ENCODE measurements at places on chromosomes 4 and X.
A peak's percentile ranks its signal among the peaks of the same experiment; 100 is the strongest.

DNA sequence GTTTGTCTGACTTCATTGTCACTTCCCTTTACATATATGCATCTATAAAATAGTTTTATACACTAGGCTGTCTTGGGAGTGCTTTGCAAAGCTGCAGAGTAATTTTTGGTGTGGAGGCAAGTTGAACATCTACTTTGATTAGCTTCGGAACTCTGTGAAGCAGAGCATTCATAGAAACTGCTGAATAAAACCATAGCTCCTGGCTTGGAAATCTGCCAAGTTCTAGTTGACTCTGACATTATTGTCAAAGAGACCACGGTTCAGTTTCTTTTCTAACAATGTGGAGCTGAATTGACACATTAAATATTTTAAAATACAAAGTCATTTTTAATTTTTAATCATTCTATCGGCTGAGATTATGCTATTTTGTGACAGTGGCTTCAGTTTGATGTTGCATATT is 335.0 kb downstream of the BMPR1B start:
- peak; percentile 87 for DNase-seq

DNA sequence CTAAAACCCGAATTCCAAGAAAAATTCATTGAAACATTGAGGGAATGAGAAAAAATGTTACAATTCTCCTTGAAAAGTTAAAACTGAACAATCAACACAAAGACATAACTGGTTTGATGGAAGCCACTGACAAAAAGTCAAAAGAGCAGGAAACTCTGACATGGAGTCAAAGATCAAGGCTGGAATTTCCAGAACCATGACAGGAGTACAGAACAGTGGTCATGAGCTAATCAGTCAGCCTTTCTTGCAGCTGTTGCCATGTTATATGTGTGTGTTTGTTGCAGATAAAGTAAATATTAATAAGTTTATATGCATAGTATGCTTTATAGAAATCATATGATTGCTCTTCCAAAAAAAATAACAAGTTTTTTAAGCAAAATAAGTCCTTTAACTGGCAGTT is 184.7 kb upstream of the HCCS start:
- no peak for DNase-seq

DNA sequence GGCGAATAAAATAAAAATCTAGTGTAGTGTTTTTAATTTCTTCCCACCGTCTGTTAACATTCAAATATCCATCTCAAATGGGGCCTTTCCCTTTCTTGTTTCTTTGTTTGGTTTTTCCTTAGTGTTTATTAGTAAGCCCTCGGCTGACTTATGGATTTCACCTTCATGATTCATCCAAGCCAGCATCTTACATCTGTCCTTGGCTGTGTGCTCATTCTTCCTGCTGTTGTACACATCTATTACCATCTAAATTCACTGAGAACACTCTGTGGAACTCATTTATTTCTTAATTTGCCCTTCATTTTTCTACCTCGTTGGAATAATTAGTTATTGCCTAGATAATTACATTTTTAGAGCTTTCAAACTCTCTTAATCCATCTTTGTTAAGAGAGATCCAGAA is 84.9 kb downstream of the SPCS3 start:
- no peak for DNase-seq

GRCh38 chr4:77202491-77202890 is 45.5 kb downstream of the CCNG2 start:
- DNase-seq, result no peak

DNA sequence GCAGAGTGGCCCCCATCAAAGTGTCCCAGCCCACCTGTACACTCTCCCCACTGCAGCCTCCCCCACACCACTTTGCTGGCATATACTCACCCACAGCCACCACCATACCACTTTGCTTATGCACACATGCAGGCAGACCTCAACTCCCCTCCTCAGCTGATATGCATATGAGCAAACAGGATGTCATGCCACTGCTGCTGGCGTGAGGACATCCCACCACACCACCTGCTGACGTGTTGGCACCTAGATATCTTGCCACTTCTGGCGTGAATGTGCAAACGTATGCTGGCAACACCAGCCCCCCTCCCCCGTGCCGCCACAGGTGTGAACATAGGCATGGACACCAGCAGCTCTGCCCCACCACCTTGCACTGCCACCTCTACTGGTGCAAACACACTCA is 22.4 kb upstream of the MAGEA8 start:
- DNase-seq, result no peak

GRCh38 chrX:11187001-11187400 is 75.9 kb downstream of the HCCS start:
- no peak for DNase-seq

DNA sequence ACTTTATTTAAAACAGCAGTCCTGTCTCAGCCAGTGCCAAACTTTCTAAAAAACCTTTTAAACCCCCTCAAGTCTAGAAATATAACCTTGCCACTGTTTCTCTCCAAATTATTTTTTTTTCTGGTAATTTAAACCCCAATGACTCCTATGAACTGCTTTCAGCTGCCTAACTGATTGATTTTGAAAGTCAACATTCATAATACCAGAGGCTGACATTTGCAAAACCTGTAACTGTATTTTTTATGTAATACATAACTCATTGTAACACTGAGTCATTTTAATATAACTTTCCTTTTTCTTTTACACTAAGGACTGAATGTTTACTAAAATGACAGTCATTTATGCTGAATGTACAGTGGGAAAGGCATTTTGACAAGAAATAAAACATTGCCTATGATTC is 19.1 kb upstream of the EGFL6 start:
- no peak for DNase-seq

DNA sequence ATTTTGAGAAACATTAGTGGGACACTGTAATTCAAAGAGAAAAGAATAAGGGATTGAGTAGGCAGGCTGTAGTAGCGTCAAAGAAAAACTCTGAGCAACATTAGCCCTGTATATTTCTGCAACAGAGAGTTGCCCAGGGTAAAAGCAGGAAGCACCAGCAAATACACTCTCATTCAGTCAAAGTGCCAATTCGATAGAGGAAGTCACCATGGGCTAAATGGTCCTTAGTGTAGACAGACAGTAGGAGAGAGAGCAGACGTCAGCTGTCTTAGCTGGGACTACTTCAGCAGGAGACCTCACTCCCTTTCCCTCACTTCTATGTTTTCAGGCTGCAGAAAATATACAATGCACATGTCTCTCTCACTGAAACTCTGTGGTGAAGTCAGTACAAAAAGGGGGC is 2073.8 kb upstream of the TENM3 start:
- DNase-seq, result no peak

DNA sequence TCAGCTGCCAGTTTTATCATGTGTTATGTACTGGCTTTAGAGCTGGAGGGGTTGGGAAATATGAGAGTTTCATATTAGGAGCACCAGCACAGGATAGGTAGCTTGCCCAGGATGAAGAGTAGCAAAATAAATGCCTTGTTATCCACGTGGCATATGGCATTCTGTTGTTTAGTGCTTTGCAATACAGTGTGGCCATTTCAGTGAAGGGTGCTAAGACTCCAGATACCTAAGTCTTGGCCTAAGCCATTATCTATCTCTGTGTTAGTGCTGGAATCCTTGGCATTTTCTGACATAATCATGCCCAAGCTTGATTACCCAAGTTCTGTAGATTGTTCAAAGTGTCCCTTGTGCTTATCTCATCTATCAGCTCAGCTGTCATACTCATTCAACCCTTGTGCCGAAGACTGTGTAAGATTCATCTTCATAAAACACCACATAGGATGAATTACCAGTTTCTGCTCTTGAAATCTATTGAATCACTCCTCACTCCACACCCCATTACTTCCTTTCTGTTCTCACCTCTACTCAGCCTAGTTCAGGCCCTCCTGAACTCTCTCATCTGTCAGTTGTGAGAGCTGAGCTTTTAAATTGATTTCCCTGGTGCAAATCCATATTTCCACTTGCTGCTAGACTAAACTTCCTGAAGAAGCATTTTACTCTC is 73.5 kb downstream of the CLCN5 start:
- DNase-seq, result no peak

- DNase-seq, result no peak
Observed at GRCh38 chrX:25726539-25726938, 411.6 kb upstream of the MAGEB18 start.

- no peak for DNase-seq
Observed at GRCh38 chr4:8508266-8508665, 67.7 kb downstream of the TRMT44 start.

DNA sequence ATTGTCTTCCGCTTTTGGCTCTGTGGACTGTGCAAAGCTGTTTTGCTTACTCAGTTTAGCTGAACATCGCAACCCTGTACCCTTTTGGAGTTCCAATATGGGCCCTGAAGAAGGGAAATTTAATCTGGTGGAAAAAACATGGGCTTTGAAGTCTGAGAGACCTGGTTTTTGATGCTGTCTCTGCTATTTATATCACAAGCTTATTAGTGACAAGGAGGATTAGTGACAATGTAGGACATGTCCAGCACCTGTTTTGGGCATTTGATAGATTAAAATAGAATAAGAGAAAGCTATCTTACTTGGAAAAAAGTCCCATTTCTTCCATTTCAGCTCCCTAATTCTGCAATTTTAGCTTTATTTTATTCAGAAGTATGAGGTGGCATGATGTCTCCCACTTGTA is 417.3 kb downstream of the SPRY1 start:
- no peak for DNase-seq

DNA sequence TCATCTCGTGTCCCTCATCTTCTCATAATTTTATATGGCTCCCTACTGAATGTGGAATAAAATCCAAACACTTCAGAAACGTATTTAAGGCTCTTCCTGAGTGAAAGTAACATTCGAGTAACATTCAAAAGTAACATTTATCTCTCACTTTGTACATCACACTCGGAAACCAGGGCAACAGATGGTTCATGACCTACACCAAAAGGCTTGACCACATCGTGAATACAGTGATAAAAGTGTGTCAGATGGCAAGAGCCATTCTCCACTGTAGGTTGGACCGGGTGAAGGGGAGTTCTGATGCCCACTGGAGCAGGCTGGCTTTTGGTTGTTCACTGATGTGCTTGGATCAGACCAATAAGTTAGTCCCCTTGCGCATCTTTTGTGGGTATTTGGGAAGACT is 5.6 kb upstream of the LIMCH1 start:
- no peak for DNase-seq

- DNase-seq, result no peak
Observed at GRCh38 chr4:45323453-45324058, 597.2 kb upstream of the GNPDA2 start.

- DNase-seq, result no peak
Observed at GRCh38 chrX:78316265-78316664, 11.1 kb downstream of the CYSLTR1 start.

DNA sequence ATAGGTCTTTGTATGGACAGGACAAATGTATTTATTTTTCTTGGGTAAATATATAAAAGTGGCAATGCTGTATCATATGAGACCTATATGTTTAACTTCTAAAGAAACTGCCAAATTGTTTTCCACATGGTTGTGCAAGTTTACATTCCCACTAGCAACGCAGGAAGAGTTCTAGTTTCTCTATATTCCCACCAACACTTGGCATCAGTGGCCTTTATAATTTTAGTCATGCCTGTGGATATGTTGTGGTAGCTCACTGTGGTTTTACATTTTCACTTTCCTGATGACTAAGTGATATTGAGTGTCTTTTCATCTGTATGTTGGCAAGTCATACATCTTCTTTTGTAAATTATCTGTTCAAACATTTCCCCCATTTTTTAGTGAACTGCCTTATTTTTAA is 126.0 kb downstream of the EMCN start:
- no peak for DNase-seq

All from COR-L47 (cell line).